Activated CD8-positive, alpha-beta memory T cell treated with anti-CD3 and anti-CD28 coated beads for 1 hour (primary cell): ENCODE measurements at places on chromosomes 12 and 14.

GRCh38 chr12:45186762-45187161, 29.1 kb upstream of the ANO6 start:
- no peak for DNase-seq

GRCh38 chr14:100677554-100678468, 48.9 kb upstream of the DLK1 start:
- DNase-seq: no peak

GRCh38 chr14:75430116-75430515, 2.3 kb downstream of the JDP2 start:
- DNase-seq: no peak

- DNase-seq: no peak
Measured at GRCh38 chr12:30830751-30831150, 76.0 kb upstream of the CAPRIN2 start.

GRCh38 chr12:131425112-131426075, 285.5 kb upstream of the SFSWAP start:
- DNase-seq: no peak

DNA sequence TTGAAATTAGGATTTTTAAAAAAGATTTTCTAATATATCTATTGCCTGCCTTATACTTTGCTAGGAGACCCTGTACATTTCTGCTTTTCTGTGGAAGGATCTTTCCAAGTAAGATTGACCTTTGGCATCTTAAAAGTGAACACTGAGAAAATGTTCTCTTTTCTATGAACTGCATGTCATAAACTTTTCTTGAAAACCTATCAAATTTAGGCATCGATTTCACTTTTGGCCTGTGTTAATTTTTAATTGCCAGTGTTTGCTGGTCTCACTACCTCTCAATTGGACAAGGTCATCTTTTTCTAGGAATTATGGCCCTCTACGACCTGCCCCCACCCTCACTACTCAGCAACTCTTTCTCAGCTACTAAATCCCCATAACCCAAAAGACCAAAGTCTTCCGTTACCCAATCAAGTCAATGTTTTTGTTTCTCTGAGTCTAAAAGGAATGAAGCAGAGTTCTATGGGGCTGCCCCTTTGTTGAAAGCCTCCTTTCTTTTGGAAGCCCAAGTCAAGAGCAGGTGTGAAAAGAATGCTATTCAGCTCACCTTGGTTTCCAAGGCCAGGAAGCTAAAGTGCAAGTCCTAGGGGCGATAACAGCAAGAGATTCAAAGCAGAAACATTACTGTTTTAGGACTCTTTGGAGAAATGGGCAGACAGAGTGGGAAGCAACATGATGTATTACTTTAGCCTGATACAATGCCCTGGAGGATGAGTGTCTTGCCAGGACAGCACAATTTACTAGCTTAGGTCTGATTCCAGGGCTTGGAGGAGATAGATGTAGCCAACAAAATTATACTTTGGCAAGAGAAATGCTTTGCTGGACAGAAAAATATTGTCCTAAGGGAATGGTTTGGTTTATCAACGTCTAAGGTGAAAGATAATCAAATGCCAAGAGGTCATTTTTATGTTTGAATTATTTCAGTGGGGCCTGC, 55.0 kb downstream of the IGF1 start:
- DNase-seq: no peak

DNA sequence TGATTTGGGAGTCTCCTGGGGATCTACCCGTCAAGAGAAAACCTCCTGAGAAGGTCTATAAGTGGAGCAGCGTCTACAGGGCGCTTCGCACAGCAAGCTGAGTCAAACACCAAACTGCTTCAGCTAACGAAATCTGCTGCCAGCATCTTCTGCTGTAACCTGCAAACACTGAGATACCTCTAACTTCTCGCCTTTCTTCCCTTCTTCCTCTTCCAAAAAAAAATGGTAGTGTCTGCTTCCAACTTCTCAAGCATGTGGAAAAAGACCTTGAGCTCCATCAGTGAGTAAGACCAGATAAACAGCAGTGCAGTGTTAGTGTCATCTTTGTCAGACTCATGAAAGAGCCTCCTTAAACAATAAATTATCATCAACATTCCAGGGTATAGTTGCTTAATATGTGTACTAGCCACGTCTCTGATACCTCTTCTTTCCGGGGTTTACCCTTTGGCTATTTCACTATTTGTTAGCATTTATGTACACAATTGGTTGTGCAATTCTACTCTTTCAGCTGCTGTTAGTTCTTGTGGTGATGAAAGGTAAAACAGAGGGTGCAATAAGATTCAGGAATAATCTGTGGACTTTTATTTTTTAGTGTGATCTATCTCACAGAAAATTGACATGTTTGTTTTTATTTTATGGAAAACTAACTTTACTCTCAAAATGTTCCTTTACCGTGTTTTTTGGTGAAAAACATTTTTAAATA, 81.6 kb downstream of the LLPH start:
- no peak for DNase-seq

DNA sequence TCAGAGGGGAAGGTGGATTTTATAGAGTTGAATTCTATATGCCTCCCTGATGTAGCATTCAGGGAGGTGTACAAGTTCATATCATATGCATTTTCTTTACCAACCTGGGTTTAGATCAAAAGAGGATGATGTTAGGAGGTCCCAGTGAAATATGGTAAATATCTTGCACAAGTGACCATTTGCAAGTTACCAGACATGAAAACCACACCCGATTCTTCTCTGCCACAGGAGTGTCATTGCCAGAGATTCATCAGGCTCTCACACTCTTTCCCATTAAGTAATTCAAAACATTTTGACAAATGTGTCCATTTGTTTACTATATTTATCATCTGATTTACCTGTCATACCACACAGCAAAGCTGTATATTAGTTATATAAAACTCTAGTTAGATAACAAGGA, 44.0 kb downstream of the VCPKMT start:
- DNase-seq: no peak

- DNase-seq: no peak
Measured at GRCh38 chr12:12870465-12870864, 20.9 kb upstream of the GPRC5A start.

GRCh38 chr12:103085541-103085940, 128.1 kb downstream of the ASCL1 start:
- no peak for DNase-seq

DNA sequence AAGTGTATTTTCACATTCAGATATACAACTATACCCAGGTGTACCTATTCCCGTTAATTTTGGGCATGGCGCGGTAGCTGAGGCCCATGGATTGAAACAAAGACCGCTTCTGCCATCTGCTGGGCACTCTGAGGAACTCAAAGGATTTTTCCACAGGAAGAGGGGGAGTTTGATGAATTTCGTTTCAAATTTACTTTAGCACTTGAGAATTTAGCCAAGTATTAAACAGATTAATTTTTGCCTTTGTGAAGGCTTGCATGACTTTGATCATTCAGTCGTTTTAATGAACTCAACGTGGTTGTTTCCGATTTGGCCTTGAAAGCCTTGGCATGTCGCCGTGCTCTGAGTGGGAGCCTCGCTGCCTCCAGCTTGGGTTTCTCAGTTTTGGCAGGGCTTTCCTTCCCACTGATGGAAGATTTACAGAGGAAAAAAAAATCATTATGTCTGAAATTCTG, 153.2 kb upstream of the DDHD1 start:
- no peak for DNase-seq

DNA sequence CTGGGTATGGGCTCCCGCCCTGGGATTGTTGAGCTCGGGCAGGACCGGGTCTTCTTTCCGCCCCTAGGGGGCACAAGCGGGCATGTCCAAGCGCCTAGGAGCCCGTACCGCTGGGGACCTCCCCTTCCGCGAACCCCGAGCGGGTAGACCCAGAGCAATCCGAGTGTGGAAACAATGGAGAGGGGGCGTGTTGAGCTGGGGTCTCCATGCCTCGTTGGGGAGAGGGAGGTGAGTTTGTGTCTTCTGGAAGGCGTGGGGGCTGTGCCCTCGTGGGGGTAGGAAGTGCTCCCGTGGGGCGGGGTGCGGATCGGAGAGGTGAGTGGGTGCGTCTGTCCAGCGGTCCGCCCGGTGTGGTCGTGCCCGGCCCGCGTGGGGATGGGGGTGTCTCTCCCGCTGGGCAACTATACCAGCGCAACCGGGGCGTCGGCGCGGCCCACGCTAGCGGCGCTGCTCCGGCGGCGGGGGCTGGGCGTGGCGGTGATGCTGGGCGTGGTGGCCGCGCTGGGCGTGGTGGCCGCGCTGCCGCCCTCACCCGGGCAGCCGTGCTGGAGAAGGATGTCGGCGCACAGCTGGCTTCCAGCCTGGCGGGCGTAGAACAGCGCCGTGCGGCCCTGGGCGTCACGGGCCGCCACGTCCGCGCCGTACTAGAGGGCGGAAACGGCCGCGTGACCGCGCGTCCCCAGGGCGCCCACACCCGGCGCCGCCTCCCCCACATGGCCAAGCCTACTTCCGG, 12.2 kb downstream of the AGAP2 start:
- DNase-seq: no peak

GRCh38 chr12:254039-254438, 8.6 kb downstream of the SLC6A13 start:
- no peak for DNase-seq

GRCh38 chr12:108129017-108129812, at the start of gene WSCD2:
Gene WSCD2, plus strand, starts transcription at chr12:108129288. Its CDS starts 66,545 bp downstream, at chr12:108195833.
- no peak for DNase-seq

GRCh38 chr12:110849748-110850403, 3.1 kb downstream of the CCDC63 start:
- no peak for DNase-seq

DNA sequence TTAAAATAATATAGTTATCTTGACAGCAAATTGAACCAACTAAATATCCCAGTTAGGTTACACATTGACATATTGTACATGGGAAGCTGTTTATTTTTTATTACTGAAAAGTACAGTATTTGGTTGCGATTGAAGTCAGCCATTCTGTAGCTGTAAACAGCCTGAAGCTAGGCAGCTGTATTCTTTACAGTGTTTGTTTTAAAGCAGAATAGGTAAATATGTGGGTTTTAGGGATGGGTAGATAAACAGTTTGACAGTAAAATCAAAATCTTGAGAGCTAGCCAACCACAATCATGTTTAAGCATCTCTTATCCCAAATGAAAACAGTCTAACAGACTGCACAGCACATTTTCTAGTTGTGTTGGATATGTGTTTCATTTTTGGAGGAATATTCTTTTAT, 45.7 kb downstream of the TTC6 start:
- DNase-seq: no peak

- no peak for DNase-seq
Measured at GRCh38 chr12:99427104-99427503, 220.4 kb upstream of the GARIN6 start.

DNA sequence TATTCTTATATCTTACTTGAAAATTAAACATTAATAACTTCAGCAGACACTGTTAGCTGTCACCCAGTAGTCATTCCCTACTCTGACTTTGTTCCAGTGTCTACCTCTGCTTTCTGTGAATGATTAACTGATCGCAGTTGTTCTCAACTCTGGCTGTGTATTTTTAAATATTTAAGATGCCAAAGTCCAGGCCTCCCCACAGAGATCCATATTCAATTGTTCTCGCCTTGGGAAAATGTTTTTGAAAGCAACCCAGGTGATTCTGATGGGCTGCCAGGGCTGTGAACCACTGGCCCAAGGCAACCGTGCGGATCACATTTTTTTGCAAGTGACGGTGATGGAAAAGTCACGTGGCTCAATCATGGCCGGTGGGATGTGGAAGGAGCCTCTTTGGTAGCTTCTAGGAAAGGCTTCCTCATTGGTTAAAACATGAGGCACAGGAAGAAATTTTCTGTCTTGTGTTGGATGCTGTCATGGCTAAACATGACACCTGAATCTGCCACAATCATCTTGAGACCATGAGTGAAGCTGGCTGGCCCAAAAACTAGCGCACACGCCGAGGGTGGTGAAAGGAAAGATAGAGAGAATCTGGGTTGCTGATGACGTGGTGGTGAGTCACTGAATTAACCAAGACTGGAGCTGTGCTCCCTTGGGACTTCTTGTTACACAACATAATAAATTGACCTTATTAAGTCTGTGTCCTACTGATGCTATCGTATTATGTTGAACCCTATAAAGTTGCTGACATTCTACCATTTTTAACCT, 37.2 kb downstream of the RDH12 start:
- DNase-seq: no peak

DNA sequence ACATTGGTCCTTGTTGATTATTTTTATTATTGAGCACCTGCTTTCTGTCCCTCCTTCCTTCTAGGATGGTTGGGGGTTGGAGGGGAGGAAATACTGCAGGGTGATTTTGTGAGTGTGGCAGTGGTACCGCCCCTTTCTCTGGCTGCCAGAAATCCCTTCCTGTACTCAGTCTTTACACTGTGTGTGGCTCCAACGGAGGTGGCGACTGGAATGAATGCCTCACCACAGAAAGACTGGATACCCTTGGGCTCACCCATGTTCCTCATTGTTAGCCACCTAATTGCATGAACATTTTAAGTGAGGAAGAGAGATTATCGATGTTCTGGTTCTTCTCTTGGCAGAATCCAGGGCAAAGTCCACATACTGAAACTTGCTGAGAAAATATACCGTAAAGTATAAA, 272.0 kb upstream of the E2F7 start:
- DNase-seq: no peak

DNA sequence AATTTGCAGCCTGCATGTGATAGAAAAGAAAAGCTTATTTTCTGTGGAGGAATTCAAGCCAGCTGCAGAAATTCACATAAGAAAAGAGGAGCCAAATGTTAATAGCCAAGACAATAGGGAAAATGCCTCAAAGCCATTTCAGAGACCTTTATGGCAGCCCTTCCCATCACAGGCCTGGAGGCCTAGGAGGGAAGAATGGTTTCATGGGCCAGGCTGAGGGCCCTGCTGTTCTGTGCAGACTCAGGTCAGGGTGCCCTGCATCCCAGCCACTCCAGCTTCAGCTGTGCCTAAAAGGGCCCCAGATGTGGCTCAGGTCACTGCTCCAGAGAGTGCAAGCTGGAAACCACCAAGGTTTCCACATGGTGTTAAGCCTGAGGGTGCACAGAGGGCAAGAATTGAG, 21.2 kb upstream of the CCDC88C start:
- no peak for DNase-seq

GRCh38 chr12:107590814-107591375, 94.7 kb upstream of the PWP1 start:
- DNase-seq: no peak

GRCh38 chr14:72892879-72893635, 844 bp downstream of the DPF3 start:
- no peak for DNase-seq

GRCh38 chr14:99191395-99192027, 80.5 kb downstream of the BCL11B start:
- no peak for DNase-seq

DNA sequence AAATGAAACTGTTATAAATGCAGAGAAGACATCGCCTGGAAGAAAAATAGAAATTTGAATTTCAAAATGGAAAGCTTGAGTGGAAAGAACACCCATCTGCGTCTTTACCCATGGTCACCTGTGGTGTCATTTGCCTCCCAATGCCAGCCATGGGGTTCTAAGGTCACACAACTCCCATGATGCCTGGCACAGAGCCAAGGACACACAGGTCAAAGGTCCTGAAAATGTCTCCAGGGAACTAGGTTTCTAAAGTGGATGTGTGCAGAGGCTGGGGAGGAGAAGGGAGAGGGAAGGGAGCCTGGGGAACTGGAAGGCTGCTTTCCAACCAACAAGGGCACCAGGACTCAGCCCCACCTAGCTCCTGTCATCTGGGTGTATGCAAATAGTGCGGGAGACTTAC, 724.0 kb upstream of the TMEM132C start:
- DNase-seq: no peak
